ENCODE measurements at places on chromosomes 6 and 20. TPM values are rescaled to one million over a fixed set of nuclear protein-coding genes. Genes with fewer than 3 reads are reported as not detected.

GRCh38 chr20:64247970-64248841 lies 7.3 kb upstream of the PCMTD2 start:
- DNase-seq, result no peak

- DNase-seq, result no peak
Observed at GRCh38 chr20:24018796-24019195, 30.2 kb upstream of the GGTLC1 start.

GRCh38 chr6:136788069-136788902 lies 4.0 kb downstream of the MAP3K5 start:
- no peak for DNase-seq

DNA sequence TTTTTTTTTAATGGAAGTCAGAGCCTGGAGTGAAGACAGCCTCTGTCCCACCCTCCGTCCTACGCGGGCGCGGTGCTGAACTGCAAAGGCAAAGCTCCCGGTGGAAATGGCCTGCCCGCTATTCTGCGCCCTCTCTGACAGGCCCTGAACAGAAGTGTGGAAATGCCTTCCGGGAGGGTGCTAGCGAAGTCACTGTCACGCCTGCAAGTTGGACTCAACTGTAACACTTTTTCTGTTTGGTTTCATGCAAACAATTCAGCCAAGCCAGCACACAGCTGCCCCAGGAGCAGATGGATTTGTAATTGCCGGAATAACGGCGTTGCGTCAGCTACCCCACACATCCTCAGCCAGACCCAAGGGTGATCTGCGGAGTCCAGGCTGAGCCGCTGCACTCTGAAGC lies 107.6 kb downstream of the PSMB1 start:
- no peak for DNase-seq

CLVS2 gene
- 0.14 TPM for polyA plus RNA-seq

SLC52A3 gene
- polyA plus RNA-seq, result 2.3 TPM
